Activated T-cell treated with anti-CD3 and anti-CD28 coated beads for 1 hour (primary cell): ENCODE measurements at places on chromosomes 1 and 21.

DNA sequence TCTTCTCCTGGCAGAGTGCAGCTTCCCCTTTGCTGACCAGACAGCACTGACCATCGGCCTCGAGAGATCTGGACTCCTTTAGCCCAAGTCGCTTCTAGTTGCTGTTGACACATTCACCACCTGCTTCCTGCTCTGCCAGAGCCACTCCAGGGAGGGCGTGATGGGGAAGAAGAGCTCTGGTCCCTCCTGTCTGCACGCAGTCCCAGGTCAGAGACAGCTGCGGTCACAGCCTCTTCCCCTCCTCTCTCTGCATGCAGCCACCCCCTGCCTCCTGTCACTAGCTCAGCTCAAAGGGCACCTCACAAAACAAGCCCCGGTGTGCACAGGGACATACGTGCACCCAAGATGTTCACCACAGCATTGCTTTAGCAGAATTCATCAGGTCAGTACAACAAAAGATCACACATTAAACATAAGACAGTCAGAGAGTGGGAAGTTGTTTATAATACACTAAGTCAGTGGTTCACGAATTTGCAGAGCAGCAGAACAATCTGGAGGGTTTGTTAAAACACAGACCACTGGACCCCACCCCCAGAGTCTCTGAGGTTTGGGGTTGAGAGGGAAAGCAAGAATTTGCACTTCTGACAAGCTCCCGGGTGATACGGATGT, 132.9 kb downstream of the SYF2 start:
- no peak for DNase-seq

DNA sequence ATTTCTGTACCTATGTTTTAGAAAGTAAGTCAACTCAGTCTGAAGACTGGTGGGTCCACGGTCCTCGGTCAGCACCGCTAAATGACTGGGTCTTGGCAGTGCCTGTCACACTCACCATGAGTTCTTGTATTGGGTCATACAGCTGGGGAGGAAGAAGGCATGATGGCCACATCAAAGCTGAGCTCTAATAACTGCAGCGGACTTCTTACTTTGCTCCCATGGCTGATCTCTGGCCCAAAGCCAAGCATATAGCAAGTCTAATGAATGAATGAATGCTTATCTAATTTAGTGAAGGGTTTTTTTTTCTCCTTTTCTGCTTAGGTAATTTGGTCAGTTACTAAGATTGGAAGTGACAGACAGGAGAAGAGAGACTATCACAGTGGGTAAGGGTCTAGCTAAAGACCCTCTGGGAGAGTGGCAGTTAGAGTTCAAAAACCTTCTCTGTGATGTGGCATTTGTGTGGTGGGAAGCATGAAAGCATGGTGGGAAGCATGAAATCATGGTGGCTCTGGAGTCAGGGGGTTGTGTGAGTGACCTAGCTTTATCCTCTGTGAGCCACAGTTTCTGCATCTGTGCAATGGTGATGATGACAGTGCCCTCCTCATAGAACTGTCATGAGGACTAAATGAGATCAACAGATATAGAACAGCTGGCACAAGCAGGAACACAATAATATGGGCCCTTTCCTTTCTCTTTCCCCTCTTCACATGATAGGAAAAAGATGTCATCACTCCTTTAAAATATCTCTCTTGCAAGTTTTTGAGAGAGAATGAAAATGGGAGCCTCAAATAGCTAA, 78.9 kb upstream of the JAK1 start:
- DNase-seq: no peak

DNA sequence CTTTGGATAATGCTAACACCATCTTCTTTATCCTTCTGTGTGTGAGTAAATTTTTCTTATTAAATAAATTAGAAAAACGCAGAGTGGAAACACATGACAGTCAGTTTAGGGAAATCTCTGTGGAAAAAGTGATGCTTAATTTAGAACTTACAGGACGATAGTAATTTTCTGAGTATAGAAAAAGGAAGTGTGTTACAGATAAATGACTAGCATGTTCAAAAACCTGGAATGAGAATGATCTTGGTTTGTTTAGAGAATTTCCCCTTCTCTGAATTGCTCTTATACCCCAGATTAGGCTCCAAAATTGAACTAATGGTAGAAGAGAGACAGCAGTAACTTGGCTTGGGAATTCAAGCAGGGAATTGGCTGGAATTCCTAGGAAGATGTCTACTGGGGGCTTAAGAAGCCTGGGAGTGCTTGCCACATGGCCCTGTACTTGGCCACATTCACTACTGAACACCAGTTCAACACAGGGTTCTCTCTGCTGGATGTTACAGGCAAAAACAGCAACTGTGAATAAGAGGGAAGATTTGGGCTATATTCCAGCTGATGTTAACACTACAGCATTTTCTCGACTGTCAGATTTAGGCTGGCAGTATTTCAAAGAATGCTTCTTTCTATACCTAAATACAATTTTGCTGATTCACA, 1004.2 kb downstream of the TTLL7 start:
- DNase-seq: no peak

DNA sequence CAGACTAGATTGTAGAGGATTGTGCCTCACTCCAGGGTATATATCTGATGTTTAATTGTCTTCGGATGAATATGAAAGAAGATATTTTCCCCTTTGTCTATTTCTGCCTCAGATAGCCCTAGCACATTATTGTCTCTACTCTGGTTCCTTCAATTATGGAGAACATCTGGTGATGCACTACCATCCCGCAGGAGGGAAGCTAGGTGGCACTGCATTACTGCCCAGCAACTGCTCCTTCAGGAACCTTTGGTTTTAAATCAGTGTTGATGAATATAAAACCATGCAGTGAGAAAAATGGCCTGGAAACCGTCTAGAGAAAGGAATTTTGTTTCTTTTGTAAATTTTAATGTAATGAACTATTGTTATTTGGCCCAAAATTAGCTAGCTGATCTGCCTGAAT, 68.5 kb downstream of the GPR88 start:
- DNase-seq: no peak

DNA sequence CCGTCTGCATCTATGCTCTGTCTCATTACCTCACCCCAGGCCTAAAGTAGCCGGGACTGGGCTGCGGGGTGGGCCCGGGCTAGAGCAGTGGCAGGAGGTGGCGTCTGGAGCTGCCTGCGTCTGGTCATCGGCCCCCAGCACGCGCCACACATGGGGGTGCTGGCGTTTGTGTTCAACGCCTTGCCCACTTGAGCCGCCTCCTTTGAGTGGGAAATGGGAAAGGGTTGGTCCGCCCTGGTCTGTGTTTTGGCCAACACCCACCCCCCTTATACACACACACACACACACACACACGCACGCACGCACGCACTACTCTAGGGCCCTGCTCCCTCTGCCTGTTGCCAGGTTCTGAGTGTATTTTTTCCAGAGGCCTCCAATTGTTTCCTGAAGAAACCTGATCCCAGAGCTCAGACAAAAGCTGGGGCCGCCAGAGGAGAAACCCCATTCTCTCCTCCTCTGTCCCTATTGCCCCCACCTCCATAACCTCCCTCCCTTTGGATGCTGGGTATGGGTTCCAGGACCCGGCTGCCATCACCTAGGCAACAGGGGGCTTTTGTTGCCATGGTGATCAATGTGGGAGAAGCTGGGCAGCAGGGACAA, 10.1 kb downstream of the VANGL2 start:
- DNase-seq: no peak

DNA sequence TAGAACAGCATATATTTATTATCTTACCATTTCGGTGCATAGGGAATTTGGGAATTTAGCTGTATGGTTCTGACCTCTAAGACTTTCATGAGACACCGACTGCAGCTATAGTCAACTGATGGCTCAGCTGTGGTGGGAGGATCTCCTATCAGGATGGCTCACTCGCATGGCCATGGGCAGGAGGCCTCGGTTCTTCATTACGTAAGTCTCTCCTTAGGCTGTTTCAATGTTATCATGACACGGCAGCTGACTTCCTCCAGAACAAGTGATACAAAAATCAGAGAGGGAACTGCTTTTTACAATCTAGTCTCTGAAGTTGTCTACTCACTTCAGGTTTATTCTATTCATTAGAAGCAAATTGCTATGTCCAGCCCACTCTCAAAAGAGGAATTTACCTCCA, 13.3 kb upstream of the CAPN8 start:
- no peak for DNase-seq

DNA sequence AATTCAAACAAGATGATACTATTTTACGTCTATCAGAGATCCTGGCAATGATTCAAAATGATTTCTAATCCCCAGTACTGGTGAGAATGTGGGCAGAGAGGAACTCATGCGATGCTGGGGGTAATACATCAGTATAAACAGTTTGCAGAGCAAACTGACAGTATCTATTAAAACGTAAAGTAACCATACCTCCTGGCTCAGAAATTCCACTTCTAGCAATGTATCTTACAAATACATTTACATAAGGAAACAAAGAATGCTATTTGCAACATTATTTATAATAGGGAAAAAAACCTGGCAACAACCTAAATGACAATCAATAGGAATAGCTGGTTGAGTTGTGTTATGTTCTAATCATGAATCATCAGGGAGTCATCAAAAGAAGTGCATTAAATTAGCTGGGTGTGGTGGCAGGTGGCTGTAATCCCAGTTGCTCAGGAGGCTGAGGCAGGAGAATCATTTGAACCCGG, 15.9 kb downstream of the RCAN1 start:
- DNase-seq: no peak

GRCh38 chr1:111611986-111612385, 7.6 kb upstream of the RAP1A start:
- DNase-seq: no peak

- no peak for DNase-seq
These were observed 22.9 kb downstream of the DDX20 start for GRCh38 chr1:111778541-111779051.

- DNase-seq: no peak
These were observed 52.2 kb downstream of the PLA2G4A start for GRCh38 chr1:186880982-186881381.

DNA sequence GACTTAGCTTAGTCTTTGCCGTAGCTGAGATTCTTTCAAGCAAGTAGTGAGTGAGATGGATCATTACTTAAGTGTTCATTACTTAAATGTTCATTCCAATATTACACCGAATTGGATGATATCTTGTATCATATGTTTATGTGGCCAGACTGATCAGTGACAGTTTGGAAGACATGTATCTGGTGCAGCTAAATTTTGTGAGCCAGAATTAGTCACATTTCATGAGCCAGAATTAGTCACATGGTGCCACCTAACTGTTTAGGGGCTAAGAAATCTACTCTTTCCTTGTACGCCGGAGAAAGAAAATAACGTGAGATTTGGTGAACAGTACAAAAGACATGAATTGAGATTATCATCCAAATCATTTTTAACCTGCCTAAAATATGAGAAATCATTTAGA, 355.6 kb downstream of the USP25 start:
- DNase-seq: no peak

- no peak for DNase-seq
These were observed 20.8 kb downstream of the PTPRF start for GRCh38 chr1:43551396-43551888.

- DNase-seq: no peak
These were observed 30.6 kb downstream of the GNAI3 start for GRCh38 chr1:109578947-109579443.

DNA sequence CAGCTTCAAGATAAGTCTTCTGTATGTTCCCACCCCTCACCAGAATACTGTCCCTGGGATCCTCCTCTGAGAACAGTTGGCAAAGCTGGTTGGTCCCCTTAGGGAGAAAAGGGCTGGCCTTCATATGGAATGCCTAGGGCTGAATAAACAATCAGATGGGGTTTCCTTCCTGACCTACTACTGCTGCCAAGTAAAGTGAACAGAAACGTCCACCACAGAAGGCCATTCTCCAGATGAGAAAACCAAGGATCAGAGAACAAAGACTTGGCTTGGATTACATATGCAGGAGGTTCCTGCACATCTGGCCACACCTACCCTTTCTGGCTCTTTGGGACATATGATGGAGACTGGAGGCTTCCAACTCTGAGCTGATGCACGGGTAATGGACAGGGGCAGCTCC, 194.5 kb downstream of the HIVEP3 start:
- DNase-seq: no peak

GRCh38 chr1:68120136-68120791, 69.8 kb upstream of the DIRAS3 start:
- no peak for DNase-seq

DNA sequence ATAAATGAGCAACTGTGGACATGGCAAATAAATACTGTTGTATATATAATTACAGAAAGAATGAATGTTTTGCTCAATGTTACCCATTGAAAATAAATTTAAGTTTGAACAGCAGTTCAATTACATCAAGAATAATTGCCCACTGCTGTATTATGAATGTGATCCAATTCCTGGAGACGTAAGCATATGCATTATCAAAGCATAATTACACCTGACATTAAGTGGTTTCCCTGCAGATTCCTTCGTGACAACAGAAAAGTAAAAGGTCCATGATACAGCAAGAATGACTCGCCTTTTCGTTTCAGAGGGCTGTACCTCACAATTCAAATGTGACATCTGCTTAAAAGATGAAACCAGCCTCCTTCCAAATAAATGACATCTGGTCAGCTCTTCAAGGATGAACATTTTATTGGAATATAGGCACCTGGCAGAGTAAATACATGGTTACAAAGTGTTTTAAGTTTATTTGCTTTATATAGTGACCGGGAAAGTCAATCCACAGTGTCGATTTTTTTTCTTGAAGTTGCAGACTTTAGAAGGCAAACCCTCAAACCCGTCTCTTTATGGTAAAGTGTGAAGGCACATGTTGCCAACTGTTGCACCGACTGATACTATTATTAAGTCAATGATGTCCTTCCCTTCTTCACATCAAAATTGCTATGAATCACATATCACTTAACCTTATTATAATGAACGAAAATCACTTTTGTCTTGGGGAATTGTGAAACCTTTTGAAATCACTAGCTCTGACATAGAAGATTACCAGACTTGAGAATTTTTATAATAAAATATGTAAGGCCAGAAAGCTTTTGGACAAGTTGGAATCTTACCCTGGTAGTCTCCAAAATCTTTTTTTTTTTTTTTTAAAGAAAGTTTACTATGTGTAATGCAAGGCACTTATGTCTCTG, 36.2 kb upstream of the EDEM3 start:
- DNase-seq: no peak

- DNase-seq: no peak
These were observed 30.5 kb upstream of the FGGY start for GRCh38 chr1:59266180-59266926.

- peak; percentile 42 for DNase-seq
These were observed 1.2 kb upstream of the DHRS3 start for GRCh38 chr1:12618965-12619791.

- no peak for DNase-seq
These were observed 25.5 kb downstream of the CD58 start for GRCh38 chr1:116545359-116545705.

- DNase-seq: no peak
These were observed 34.8 kb downstream of the ZMYND12 start for GRCh38 chr1:42420911-42421585.
